Left forelimb (tissue), 1 donor: ENCODE measurements at places on chromosomes 5 and 9.

GRCh38 chr9:33157960-33158842, 8.9 kb downstream of the B4GALT1 start:
- no peak for DNase-seq

- peak; percentile 81 for DNase-seq
Measured at GRCh38 chr9:35790385-35791296, 750 bp upstream of the NPR2 start.

GRCh38 chr5:108036482-108036881, 345.4 kb downstream of the FBXL17 start:
- DNase-seq, result no peak

DNA sequence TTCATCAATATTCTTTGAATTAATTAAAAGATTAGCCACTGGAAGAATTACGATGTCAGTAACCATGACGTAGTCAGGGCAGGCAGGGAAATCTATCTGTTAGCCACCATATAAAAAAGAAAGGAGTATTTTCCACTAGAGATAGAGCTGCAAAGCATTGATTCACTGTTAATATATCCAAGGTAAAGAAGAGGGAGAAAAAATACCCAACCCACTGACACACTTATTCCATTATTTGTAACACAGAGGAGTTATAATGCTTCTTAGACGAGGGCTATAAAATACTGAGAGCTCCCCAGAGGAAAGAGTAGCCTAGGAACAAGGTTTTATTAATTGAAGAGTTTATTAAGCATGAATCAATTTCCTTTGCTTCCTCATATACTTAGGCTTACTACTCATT, 382.2 kb upstream of the CDH6 start:
- no peak for DNase-seq

DNA sequence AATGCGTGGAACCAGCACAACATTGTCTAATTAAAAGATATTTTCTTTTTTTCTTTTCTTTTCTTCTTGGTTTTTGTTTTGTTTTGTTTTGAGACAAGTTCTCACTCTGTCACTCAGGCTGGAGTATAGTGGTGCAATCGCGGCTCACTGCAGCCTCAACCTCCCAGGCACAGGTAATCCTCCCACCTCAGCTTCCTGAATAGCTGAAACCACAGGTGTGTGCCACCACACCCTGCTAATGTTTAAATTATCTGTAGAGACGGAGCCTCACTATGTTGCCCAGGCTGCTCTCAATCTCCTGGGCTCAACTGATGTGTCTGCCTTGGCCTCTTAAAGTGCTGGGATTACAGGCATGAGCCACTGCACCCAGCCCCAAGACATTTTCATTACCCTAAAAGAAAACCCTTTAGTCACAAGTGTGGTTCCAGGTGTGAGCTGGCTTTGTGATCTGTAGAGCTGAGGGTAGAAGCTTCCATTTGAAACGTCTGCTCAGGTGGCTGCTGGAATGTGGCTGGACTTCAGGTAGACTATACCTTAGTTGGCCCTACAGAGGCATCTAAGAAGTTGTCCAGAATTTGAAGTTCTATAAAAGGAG, 19.1 kb upstream of the NEK6 start:
- DNase-seq, result no peak

- peak; percentile 74 for DNase-seq
Measured at GRCh38 chr9:71814226-71814625, 45.9 kb upstream of the CEMIP2 start.

DNA sequence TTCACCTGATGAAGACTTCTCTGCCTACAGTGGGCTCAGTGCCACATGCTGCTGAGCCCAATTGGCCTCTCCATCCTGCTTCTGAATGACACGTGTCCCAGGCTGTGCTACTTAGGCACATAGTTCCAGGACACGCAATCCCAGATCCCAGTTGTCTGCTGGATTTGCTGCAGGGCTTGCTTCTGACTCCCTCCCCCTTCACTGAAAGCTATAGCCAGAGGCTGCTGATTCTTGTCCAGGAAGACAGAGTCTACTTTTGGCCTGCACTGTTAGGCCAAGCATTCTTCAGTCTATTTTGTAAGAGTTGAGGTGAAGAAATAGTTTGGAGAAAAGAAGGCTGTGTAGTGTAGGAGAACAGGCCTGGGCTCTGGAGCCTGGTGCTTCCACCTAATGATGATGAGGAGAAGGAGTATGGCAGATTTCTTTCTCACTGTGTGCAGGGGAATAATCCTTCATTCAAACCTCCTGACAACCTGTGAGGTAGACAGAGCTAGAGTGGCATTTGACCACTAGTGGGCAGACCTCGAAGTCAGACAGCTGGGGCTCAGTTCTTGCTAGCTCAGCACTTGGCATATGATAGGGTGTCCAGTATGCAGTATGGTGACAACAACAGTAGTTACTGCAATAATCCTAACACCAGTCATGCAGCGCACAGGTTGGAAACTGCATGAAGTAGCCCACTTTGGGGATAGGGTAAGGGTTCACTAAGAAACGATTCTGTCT, 19.5 kb upstream of the ASPN start:
- DNase-seq, result no peak

DNA sequence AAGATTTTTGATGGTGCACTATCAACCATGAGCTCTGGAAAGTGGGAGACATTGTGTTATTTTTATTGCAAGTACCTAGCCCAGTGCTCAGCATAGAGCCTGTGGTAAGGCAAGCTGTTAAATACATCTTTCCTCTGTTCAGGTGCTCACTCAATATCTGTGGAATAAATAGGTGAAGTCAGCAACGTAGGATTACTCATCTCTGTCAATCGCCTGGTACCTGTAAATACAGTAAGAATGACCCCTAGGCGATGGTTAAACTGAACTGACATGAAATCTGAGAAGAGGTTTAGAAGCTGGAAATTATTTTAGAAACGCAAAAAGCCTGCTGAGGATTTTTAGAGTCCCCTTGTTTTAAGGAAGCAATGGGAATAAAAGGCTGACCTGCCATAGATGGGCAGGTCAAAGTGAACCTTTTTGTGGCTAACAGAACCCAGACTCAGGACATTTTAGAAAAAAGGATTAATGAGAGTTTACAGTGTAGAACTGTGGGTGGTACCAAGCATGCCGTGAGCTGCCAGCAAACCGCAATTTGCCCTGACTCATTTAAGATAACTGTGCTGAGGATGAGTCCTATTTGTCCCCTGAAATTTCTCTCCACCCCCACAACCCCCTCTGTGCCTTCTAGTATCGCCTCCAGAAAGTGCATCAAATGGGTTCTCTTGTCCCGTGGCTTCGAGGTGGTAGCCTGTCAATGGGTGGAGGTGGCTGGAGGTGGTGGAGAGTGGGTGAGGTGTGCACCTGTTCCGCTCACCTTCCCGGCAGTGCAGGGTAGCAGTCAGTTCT, 375.1 kb downstream of the MED10 start:
- no peak for DNase-seq

DNA sequence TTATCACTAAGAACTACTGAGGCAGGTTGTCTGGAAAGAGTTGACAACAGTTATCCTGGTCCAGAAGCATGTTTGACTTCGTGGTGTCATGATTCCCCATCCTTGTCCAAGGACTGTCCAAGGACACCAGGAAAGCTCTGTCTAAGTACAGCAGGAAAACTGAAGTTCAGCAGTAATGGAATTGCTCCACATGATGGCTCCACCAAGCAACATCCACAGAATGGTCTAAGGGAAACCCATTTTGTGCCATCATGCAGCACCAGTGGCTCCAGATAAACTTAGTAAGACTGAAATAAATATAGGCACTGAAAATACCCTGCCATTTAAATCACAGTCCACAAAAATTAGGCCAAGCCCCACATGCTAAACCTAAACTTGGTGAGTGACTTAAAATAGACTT, 192.8 kb downstream of the CDH18 start:
- no peak for DNase-seq

DNA sequence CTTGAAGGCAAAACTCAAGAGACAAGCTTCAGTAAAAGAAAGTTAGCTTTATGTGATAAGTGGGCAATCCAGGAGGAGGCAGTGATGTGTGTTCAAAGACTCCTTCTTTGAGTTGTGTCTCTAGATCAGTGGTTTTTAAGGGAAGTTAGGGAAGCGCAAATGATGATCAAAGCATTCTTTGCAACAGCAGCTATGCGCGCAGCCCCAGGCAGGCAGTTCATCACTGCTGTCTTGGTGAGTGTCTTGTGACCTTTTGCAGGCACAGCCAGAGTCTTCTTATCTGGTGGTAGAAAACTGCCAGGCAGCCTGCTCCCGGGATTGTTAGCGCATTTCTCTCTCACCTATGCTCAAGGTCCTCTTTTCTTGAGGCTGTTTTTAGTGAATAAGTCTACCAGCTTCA, 40.3 kb upstream of the CLK4 start:
- no peak for DNase-seq

- no peak for DNase-seq
Measured at GRCh38 chr9:121009650-121010049, 40.4 kb downstream of the C5 start.

- no peak for DNase-seq
Measured at GRCh38 chr9:131100445-131100844, 4.1 kb downstream of the AIF1L start.

DNA sequence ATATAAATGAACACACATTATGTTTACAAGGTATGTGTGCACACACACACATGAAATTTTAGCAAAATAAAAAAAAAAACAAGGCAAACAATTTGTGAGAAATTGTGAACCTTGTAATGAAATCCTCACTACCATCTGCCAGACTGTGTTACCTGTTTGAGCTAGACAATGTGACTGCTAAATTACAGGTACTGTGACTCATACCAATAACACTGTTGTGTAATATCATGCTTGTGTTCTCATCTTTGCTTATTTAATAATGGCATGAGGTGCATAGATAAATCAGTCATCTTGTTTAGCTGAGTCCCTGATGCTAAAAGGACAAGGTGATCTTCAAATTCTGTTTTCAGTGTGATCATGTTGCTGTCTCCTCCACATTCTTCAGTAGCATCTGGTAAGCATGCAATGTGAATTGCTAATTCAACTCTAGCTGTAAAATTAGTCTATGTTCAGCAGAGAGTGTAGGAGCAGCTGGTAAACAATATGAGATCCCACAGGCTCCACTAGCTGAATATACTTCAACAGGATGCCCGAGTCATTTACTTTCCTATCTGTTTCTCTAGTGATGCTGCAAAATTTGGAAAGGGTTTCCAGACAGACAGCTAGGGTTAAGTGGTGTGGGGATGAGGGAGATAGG, 966.3 kb upstream of the C9orf72 start:
- no peak for DNase-seq

DNA sequence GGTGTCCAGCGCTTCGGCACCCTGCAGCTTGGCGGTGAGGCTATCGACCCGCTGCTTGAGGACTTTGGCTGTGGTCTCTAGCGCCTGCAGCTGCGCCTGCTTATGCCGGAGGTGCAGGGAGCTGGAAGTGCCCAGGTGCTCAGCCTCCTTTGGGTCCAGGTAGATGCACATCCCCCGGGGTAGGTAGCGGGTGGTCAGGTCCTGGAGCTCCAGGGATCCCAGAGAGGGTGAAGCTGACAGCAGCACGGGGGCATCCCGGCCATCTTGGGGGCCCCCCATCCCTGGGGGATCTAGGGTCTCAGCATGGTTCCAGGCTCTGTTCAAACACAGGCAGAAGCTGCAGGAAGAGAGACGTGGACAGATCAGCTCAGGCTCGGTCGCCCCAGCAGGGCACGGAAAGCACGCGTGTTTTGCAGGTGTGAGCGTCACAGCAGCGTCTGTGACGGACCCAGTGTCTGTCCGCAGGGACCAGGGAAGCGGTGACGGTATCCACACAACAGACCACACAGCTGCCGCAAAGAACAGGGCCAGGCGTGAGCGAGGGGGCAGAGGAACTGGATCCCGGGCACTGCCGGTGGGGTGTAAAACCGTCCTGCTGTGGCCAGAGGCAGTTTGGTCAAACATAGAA, 17.4 kb downstream of the CCDC187 start:
- no peak for DNase-seq

DNA sequence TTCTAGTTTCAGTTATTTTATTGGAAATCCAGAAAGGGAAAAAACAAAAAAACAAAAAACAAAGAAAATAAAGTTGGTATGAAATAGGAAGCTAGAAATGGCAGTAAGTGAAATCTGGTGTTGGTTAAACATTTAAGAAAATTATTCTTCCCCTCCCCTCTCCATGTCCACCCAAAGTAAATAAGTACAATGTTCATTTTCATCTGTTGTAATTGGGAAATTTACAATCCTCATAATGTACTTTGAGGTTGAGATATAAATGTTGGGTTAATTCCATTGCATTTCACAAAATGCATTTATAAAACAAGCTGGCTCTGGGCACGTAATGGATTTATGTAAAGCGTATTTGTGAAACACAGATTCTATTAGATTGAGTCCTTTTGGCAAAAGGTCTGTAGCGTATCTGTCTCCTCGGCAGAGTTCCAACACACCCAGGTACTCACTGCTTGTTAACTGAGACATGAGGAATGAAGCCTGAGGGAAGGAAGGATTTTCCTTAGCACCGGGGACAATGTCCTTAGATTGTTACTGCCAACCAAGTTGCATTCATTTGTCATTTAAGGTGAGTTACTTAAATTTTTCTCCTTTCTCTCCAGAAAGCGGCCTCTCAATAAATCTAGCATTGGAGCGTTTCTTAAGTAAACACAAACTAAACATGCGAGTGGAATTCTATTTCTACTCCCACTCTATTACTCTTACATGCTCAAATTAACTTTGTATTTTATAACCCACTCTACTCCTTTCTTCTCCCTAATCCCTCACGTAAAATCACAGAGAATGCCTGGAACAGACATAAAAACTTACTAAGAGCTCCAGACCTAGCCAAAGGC, 912.3 kb upstream of the WWC1 start:
- DNase-seq, result no peak

GRCh38 chr5:132506094-132506692, 15.6 kb upstream of the IRF1 start:
- DNase-seq, result no peak

DNA sequence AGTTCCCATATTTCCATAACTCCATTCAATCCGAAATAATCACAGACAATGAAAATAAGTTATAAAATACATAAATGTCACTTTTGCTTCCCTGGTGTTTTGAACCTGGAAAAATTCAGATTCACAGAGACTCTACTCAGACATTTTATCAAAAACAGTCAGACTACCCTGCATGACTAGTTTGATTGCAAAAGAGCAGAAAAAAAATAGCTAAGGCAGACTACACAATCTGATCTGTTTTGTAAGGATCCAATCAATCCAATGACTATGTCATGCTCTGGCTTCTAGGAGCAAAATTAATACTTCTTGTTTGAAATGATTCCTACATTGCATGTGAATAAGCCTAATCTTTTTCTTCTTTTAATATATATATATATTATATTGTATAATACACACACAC, 1262.6 kb downstream of the EFNA5 start:
- no peak for DNase-seq

DNA sequence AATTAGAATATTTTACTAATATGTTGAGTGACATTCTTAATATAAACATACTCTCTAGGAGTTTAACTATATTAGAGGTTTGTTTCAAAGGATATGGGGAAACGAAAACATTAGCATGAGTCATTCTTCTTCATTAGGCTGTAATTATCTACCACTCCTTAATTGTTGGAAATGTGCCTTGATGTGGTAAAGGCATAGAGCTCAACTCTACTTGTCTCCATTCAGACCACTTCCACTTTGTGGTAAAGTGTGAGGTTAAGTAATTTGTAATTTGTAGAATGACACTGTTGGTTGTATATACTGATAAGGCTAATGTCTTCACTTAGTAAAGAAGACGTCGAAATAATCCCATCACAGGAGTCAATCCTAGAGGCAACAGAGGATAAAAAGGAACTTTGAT, 58.1 kb downstream of the HAPLN1 start:
- DNase-seq, result no peak
